ENCODE measurements at places on chromosomes 2 and 18.

DNA sequence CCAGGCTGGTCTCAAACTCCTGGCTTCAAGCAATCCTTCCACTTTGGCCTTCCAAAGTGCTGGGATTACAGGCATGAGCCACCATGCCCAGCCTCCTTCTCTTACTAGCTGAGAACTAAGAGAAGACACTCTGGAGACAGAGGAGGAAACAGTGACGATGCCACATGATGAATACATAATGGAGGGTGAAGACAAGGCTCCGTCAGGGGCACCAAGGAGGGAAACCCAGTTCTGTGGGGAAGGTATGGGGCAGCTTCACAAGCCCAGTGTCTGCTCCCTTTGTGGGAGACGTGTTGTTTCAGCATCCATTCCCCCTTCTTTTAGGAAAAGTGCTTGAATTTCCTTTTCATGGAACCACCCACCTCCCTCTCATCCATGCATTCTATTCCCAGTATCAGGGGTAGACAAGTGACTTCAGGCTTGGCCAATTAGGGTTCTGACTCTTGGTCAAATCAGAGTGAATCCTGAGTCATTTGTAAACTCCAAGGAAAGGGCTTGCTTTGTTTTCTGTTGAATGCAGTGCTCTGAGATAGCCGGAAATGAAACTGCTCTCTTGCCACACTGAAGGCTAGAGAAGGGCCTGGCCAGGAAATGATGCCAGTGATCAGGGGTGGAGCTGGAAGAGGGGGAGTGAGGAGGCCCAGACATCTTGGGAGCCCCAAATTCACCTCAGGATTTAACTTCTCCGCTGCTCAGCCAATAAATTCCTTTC is 23.7 kb downstream of the TMEM127 start:
- DNase-seq: no peak

DNA sequence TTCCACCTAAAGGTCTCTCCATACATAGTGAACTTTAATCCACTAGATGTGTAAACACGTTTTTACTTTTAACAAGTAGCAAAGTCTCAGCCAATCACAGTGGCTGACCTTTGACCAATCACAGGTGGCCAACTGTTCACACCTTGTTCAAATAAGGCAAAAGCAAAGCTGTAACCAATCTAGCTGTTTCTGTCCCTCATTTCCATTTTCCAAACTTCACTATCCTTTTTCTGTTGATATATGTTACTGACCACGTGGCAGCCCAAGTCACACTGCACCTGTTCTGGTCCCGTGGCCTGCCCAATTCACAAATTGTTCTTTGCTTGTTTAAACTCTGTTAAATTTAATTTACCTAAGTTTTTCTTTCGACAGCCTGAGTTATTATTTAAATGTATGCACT is 393.5 kb upstream of the NETO1 start:
- DNase-seq: no peak

DNA sequence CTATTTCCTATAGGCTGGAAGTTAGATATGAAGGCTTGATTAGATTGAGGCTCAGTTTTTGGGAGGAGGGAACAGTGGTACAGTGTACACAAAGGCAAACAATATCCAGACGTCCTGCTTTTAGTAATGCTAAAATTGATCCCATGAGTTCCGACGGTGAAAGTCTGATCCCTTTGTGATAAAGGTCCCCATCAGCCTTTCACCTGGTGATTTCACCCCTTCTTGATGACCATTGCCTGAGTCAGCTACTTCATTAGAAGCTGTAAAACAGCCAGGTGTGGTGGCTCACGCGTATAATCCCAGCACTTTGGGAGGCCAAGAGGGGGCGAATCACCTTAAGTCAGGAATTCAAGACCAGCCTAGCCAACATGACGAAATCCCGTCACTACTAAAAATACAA is 29.7 kb downstream of the TWSG1 start:
- no peak for DNase-seq

DNA sequence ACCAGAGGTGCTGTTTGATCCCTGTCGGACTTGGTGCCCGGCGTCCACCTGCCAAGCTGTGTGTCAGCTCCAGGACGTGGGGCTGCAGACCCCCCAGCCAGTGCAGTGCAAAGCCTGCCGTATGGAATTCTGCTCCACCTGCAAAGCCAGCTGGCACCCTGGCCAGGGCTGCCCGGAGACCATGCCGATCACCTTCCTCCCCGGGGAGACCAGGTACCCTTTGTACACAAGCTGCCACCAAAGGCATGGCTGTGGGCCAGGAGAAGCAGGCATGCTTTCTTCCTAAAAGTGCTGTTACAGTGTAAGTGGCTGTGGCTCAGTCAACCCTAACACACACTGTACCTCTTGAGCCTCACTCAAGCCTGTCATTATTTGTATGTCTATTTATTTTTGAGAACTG is 103.3 kb downstream of the RNF144A start:
- no peak for DNase-seq

DNA sequence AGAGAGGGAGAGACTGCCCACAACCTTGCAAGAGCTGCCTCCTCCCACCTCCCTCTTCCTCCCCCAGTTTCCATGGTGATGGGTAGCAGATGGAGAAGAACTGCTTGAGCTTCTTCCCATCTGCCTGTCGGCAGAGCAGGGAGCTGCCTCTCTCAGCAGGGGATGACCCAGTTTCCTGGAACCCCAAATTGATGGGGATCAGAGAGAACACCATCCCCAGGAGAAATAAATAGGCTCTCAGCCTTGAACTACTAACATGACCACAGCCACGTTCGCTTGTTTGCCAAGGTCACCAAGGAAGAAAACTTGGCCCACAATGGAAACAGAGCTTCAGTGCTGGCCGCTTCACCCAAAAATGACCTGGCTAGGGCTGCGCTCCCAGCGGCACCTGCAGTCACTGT is 82.2 kb downstream of the ADD2 start:
- no peak for DNase-seq

- no peak for DNase-seq
These were observed 503 bp downstream of the ANXA4 start for GRCh38 chr2:69742322-69742952.

- no peak for DNase-seq
These were observed 31.9 kb downstream of the GLI2 start for GRCh38 chr2:120767486-120768005.

DNA sequence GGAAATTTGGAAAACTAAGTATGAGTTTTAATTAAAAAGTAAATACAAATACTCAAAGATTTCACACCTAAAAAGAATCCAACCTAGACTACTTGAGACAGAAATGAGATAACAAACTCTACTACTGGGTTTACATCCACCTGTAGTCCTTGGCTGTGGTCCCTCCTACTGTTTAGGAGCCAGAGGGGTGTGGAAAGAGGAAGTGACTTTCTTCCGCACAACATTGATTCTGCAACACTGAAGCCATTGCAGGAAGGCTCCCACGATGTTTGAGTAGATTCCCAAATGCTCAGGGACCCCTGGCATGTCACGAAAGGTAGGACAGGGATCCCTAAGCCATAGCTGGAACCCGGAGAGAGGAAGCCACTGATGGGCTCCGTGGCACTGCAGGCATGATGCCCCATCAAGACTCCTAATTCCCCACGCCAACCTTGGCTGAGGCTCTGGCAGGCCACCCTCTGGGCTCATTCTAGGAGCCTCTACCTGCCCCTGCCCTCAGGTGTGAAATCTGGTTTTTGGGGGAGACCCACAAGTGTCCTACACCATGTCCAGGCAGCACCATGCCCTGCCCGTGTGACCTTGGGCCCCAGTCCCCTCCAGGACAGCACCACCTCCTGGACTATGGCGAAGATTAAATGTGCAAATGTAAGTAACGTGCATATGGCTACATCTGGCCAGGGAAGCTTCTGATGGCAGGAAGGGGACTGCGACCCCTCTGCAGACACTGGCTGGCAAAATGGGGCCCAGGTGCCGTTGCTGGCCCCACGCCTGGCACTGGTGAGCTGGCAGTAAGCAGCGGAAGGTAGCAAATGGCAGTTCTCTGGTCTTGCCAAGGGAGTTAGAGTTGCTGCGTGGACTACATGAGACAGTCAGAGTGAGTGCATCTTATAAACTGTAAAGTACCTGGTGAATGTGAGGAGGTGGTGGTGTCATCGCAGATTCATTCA is 38.2 kb upstream of the MAL start:
- DNase-seq: no peak

- DNase-seq: no peak
These were observed 64.2 kb downstream of the CCDC150 start for GRCh38 chr2:196703695-196704094.

DNA sequence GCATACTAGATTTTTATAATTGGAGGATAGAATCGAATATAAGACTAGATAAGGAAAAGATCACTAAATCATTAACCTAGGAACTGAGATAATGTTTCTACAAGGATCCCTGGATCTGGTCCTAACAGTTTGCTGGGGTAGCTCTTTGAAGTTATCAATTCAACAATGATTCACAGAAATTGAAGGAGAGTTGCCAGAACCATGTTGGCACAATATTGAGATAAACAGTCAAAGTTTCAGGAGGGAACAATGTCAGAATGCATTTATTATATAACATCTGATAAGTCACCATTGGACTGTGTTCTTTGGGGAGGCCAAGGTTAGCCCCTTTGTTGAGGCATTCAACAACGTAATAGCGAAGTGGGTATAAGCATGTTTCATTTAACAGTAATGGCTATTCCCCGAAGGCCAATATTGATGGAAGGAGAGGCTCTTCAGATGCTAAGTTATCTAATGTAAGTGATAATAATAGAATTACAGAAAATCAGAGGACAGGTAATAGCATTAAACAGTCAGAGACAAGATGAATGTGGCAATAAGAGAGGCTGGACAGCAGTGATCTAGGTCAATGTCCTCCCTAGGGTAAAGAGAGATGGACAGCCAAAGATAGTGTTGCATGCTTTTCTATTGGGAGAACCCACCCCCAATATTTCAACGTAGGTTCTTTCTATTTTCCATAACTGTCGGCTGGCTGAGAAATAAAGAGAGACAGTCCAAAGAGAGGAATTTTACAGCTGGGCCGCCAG is 604.8 kb upstream of the GYPC start:
- no peak for DNase-seq

DNA sequence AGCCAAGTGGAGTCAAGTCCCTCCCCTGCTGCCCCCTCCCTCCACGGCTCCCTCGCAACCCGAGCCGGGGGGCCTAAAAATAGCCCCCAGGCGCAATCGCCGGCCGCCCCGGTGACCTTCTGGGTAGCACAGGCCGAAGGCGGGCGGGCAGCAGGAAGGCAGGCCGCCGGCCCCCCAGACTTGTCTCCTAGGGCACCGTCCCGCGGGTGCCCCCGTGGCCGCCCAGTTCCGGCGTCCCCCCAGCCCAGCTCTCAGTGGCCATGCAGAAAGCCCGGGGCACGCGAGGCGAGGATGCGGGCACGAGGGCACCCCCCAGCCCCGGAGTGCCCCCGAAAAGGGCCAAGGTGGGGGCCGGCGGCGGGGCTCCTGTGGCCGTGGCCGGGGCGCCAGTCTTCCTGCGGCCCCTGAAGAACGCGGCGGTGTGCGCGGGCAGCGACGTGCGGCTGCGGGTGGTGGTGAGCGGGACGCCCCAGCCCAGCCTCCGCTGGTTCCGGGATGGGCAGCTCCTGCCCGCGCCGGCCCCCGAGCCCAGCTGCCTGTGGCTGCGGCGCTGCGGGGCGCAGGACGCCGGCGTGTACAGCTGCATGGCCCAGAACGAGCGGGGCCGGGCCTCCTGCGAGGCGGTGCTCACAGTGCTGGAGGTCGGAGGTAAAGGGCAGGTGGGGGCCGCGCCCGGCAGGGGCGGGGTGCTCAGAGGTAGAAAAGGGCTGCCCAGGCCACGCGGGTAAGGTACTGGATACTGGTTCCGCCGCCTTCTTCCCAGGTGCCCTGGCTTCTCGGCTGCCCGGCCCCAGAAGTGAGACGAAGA is at the start of gene SPEG:
TSS of gene SPEG (plus strand) at position 126 of the 808 bp plus-strand sequence. CDS start at position 261, 135 bp downstream.
- DNase-seq: no peak

DNA sequence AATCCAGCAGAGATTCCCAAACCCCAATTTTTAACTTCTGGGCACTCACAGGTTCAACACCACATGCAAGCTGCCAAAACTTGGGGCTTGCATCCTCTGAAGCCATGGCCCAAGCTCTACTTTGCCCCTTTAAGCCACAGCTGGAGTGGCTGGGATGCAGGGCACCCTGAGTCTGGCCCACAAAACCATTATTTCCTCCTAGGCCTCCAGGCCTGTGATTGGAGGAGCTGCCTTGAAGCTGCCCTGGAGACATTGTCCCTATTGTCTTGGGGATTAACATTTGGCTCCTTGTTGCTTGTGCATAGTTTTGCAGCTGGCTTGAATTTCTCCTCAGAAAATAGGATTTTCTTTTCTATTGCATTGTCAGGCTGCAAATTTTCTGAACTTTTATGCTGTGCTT is 109.8 kb upstream of the RPRM start:
- DNase-seq: no peak

DNA sequence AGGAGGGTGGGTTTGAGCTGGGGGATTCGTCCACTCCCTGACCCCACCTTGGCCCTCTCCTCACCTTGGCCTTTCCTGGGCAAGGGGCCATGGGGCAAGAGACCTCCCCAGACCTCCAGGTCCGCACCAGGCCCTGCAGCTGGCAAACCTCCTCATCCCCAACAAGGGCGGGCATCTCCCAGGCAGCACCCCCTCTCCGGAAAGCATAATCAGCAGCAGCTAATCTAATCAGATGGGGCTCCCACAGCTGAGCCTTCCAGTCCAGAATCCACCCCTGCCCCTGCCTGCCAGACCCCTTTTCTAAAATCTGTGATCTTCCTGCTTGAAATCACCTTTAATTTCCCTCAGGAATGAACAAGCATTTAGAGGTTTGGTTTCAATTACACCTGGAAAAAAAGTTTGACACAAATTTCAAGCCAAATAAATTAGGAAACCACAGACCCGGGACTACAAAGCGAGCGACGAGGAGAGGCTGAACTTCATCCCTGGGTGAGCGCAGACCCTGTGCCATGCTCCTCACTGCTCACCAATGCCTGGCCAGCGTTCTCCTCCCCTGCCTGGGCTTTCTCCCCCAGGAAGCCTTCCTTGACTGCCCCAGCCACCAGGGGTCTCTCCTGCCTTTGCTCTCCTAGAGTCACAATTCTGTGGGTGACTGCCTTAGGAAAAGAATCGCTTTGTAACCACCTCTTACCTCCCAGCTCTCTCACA is 143.0 kb upstream of the MYCN start:
- DNase-seq: no peak

Data from stimulated activated CD4-positive, alpha-beta T cell treated with anti-CD3 and anti-CD28 coated beads, TNF-alpha, amount 100 ng/mL, for 1 hour (primary cell).